ENCODE measurements at places on chromosomes 16 and 17.
A peak's percentile ranks its signal among the peaks of the same experiment; 100 is the strongest.

- DNase-seq: no peak
Measured at GRCh38 chr17:41824086-41824485, 11.3 kb downstream of the FKBP10 start.

GRCh38 chr17:68298601-68299000, 7.3 kb downstream of the ARSG start:
- no peak for DNase-seq

DNA sequence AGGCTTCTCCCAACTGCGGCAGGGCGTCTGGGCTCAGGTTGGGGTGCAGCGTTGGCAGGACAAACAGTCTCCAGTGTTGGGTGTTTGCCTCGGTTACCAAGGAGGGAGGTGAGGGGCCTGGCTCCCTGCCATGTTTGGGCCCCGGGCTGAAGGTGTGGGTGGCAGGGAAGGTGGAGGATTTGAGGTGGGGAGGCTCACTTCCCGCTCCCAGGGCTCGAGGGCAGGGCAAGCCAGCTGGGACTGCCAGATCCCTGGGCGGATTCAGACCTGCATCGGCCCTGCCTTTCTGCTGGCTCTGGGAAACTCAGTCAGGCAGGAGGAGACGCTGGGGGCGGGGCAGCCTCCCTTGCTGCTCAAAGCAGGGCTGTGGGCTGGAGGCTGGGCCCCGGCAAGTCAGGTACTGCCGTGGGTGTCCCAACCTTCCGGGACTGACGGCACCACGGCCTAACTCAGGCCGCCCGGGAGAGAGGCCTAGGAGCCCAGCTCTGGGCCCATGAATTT, 31.3 kb upstream of the KRT17 start:
- no peak for DNase-seq

- no peak for DNase-seq
Measured at GRCh38 chr17:73350864-73351263, 39.1 kb upstream of the CDC42EP4 start.

DNA sequence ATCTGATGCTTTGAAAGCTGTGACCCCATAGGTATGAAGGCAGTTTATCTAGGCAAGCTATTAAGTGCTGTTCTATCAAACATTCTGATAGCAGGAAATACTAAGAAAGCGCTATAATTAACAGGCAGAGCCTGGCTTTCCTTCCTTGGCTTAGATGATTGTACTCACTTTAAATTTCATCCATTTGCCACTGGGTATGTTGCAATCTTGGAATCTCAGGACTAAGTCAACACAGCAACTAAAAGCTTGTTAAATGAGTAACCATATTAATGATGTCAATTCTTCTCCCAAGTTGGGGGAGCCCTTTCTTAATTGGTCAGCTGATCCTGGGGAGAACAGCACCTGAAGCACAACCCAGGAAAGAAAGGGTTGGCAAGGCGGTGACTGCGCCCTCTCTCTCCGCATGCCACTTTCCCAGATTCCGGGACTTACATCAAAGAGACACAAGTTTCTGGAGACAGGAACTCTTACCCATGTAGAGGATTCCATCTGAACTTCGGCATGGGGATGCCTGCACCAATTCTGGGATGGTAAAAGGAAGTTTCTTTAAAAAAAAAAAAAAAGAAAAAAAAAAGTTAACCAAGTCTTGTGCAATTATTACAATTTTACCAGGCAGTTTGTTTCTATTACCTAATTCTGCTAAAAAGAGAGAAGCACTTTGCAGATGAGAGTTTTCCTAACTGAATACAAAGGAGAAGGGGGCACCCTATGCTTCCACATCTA, 54.4 kb upstream of the ICAM2 start:
- DNase-seq: no peak

DNA sequence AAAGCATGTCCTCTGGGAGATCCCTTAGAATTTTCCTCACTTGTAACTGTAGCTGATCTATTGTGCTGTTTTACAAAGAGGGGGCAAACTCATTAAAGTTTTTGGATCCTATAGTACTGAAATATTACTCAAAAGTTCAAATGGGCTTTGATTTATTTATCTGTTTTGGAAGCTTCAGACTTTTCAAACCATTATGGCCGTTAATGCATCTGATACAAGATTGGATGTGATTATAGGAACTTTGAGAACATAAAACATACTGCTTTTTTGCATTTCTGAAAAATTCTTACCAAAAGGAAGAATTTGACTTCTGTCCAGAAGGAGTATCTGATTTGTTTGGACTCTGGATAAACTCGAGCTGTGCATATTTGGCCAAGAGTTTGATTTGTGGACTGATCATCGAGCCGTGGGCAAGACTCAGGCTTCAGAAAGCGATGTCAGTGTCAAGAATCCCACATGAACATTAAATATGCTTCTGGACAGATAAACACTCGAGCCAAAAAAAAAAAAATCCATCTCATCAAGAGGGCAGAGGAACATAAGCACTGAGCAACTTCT, 8.2 kb upstream of the MARCHF10 start:
- no peak for DNase-seq

- no peak for DNase-seq
Measured at GRCh38 chr17:50715471-50715870, 3.9 kb upstream of the LUC7L3 start.

- DNase-seq: no peak
Measured at GRCh38 chr17:36063786-36064541, at the start of gene CCL18. Gene CCL18, plus strand, starts transcription at chr17:36064272. Its CDS starts 71 bp downstream, at chr17:36064343.

DNA sequence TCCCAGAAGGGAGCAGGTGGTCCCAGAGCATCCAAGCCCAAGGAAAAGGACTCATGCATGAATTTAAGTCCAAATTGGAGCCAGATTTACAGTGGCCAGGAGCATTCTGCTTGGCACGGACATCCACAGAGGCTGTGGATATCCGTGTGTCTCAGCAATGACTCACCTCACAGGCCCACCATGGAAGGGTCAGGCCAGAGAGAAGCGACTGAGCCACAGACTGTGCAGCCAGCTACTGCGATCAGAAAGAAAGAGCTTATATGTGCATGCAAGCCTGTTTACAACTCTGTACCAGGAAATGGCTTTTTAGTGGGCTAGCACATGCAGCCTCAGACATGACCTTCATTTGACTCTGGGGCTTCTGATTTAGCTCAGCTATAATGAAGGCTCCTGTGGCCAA, 231.0 kb downstream of the C16orf95 start:
- peak; percentile 31 for DNase-seq

DNA sequence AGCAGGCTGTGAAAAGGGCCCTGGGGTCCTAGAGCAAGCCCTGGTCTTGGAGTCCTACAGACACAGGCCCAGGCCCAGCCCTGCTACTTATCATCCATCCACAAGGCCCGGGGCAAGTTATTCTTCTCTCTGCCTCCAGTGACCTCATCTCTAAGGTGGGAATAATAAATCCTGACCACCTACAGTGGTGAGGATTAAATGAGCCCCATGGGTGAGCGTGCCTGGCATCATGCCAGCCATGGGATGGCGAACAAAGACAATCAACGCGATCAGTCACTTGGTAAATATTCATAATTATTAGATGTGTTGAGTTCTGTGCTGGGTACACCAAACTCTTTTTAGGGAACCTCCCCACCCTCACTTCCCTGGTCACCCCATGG, 5.5 kb downstream of the KRT15 start:
- no peak for DNase-seq

- DNase-seq: no peak
Measured at GRCh38 chr17:752620-753219, 656 bp upstream of the GEMIN4 start.

GRCh38 chr17:10803830-10804475, at the start of gene TMEM238L:
Gene TMEM238L, minus strand, starts transcription at chr17:10804099. Its CDS starts 136 bp downstream, at chr17:10803963.
- DNase-seq: no peak

- DNase-seq: no peak
Measured at GRCh38 chr17:19720210-19720475, 3.8 kb upstream of the SLC47A2 start.

- DNase-seq: no peak
Measured at GRCh38 chr17:32486111-32486700, 587 bp upstream of the CDK5R1 start.

GRCh38 chr17:80397034-80397387, 18.0 kb upstream of the ENDOV start:
- DNase-seq: no peak

GRCh38 chr16:3075523-3075915, 10.1 kb downstream of the IL32 start:
- DNase-seq: no peak

GRCh38 chr17:34464812-34465211, 101.8 kb upstream of the CCL1 start:
- no peak for DNase-seq

DNA sequence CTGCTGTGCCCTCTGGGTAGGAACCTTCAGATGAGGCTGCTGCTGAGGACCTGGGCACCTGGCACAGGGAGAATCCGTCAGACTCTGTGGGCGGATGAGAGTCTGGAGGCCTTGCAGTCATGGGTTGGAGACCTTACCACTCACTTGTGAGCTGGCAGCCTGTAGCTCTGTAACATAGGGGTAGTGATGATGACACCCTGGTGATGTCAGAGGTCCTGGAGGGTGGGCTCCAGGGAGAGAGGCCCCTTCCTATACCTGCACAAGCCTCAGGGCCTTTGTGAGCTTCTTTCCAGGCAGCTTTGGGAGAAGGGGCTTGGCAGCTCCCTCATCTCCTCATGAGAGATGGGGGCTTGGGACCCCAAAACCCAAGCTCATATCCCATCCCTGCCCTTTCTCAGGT, 1.6 kb downstream of the MIEF2 start:
- DNase-seq: no peak

GRCh38 chr17:48024149-48025039, 13.2 kb downstream of the COPZ2 start:
- DNase-seq: no peak

- no peak for DNase-seq
Measured at GRCh38 chr16:54930869-54931119, 129 bp downstream of the IRX5 start.

GRCh38 chr17:64277831-64278562, 14.9 kb upstream of the TEX2 start:
- DNase-seq: no peak

- no peak for DNase-seq
Measured at GRCh38 chr16:69741519-69741918, 13.2 kb downstream of the NOB1 start.

- no peak for DNase-seq
Measured at GRCh38 chr17:28039251-28039650, 3.2 kb upstream of the NLK start.

GRCh38 chr17:60269417-60269816, 119.6 kb downstream of the CA4 start:
- DNase-seq: no peak

GRCh38 chr17:29929006-29929532, 959 bp downstream of the SSH2 start:
- no peak for DNase-seq

DNA sequence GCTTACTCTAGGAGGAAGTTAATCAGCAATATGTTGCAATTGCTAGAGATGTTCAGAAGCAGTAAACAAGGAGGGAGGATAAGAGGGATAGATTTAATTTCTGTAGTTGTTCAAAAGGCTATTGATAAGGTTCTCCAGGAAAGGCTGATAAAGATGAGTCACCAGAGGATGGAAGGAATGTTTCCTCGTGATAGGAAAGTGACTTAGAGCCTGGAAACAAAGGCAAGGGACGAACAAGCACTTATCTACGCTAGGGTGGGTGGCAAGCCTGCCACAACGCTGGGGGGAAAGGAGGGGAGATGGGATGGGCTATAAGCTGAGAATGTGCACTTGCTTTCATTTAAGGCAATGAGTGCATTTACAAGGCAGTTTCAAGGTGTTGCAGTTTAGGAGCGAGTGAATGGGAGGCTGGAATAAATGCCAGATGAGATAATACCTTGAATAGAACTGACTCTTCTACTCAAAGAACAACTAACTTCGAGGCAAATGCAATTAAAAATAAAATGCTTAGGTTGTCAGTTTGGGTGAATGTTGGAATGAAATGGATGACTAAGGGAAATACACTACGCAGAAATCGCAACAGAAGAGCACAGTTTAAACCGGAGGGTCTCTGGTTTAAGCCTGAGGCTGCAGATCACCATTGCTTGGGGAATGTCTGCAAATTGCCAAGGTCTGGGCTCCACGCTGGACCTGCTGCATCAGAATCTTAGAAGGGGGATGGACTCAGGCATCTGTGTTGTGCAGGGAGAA, 76.0 kb upstream of the RBBP6 start:
- no peak for DNase-seq

GRCh38 chr17:12591021-12591735, 74.5 kb upstream of the MYOCD start:
- no peak for DNase-seq

GRCh38 chr16:67068212-67068753, 39.3 kb downstream of the CBFB start:
- DNase-seq: no peak

GRCh38 chr17:61495161-61495857, 43.1 kb downstream of the TBX4 start:
- no peak for DNase-seq

DNA sequence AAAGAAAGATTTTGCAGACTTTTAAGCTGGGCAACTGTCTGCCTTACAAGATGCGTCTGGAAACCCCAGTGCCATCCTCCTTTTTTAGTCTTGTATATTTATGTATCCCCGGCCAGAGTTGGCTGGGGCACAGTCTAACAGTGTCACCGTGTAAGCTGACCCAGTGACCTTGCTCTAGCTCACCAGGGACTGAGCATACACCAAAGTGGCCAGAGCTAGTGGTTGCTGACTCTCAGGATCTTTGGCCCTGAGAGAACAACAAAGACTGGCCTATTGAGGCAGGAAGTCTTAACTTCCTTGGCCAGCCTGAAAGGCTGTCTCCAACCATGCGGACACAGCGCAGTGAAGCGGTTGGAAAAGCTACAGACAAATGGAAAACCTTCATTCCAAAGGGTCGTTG, 745.2 kb downstream of the WWOX start:
- no peak for DNase-seq

DNA sequence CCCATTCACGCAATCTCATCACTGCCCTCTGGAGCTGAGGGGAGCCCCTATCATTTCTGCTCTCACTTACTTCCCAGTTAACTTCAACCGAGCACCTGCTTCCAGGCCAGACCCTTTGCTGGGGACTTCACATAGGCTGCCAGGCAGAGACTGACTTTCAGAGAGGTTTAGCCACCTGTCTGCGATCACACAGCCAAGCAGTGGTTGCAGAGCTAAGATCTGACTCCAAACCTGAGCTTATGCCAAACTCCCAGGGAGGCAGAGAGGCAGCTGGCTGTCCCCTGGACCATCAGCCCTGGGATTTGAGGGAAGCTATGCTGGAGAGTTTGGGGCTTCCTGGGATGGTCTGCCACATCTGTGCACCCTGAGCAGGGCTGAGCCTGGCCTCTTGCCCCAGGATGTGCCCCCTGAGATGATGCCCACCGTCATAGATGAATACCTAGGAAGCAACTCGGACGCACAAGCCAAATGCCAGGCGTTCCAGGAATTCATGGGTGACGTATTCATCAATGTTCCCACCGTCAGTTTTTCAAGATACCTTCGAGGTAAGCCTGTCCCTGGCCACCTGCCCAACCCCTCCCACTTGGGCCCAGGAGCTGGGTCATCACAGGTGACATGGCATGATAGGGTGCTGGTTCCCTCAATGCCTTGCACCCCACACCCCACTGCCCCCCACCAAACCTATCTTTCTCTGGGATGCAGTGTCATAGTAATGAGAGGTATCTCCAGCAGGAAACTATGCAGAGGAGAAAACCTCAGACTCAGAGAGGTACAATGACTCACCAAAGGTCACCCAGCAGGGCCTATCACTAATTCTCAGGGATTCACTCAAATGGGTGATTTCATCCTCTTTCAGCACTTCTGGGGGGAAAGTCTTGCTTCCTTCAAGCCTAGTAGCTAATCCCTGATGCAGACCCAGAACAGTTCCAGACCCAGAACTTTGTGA, 10.0 kb downstream of the CES3 start:
- DNase-seq: no peak

All from vagina (tissue), 2 donors.